GM06990 (cell line): ENCODE measurements at places on chromosomes 16 and 17.
A peak's percentile ranks its signal among the peaks of the same experiment; 100 is the strongest.

GRCh38 chr16:86294535-86295196, 215.7 kb upstream of the FOXF1 start:
- DNase-seq, result no peak

- no peak for DNase-seq
These were observed 6.4 kb downstream of the CBLN1 start for GRCh38 chr16:49275050-49275730.

- no peak for DNase-seq
These were observed 324.1 kb upstream of the GOT2 start for GRCh38 chr16:59058250-59058649.

- DNase-seq, result no peak
These were observed 17.0 kb upstream of the DNASE1 start for GRCh38 chr16:3637371-3637923.

- no peak for DNase-seq
These were observed 432.7 kb upstream of the ASIC2 start for GRCh38 chr17:33725675-33726271.

- DNase-seq, result no peak
These were observed 322.4 kb downstream of the CBLN1 start for GRCh38 chr16:48959204-48959603.

GRCh38 chr17:49787884-49788477, 500 bp upstream of the KAT7 start:
- no peak for DNase-seq

DNA sequence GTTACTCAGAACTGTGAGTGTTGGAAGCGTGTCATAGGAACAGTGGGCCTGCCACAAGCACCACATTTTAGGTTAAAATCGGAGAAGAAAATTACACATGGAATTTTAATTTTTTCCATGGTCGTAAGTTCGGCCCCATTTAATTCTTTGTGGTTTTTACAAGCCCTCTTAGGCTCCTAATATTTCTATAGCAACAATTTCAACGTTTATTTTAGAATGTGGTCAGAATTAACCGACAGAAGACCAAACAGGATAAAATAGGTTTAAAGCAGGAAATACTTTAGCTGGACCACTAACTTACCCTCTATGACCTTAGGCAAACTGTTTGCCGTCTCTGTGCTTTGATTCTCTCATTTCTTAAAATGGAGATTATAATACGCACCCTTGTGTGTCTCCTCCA, 69.9 kb downstream of the FTO start:
- DNase-seq, result no peak

DNA sequence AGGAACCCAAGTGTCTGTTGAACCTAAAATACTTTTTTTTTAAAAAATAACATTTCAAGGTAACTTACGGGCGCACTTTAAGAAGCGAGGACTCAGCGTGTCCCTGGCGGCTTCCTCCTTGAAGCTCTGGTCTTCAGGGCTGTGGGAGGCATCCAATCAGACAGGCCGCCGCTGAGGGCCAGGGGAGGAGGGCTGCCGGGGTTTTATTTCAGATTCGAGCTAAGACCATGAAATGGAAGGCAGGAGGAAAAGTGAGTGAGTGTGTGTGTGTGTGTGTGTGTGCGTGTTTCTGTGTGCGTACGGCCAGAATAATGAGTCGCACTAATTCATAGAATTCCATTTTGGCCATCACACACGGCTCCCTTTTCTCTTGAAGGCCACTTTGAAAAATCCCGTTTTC, 41.1 kb downstream of the C16orf78 start:
- DNase-seq, result no peak

- DNase-seq, result peak; percentile 40
These were observed 151.9 kb downstream of the MSI2 start for GRCh38 chr17:57408071-57408811.

DNA sequence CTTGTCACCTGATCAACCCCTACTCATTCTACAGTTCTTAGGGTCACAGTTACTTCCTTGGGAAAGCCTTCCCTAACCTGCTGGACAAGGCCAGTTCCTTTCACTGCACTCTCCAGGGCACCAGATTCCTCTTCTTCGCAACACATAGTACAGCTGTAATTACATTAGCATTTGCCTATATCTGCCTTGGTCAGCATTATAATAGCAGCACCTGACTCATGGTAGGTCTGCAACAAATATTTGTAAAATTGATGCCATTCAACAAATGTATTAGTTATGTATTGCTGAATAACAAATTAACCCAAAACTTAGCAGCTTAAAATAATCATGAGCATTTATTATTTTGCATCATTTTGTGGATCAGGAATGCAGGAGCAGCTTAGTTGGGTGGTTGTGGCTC, 193.0 kb downstream of the IRX5 start:
- no peak for DNase-seq

- DNase-seq, result no peak
These were observed 141.6 kb downstream of the PRKCA start for GRCh38 chr17:66444031-66444430.

- no peak for DNase-seq
These were observed 56.0 kb downstream of the CYB561 start for GRCh38 chr17:63390090-63390489.

GRCh38 chr17:69796078-69796477, 278.9 kb upstream of the KCNJ16 start:
- DNase-seq, result no peak

- no peak for DNase-seq
These were observed 20.4 kb downstream of the BEAN1 start for GRCh38 chr16:66447491-66447890.

GRCh38 chr16:6377956-6378355, 954.7 kb upstream of the RBFOX1 start:
- DNase-seq, result no peak

DNA sequence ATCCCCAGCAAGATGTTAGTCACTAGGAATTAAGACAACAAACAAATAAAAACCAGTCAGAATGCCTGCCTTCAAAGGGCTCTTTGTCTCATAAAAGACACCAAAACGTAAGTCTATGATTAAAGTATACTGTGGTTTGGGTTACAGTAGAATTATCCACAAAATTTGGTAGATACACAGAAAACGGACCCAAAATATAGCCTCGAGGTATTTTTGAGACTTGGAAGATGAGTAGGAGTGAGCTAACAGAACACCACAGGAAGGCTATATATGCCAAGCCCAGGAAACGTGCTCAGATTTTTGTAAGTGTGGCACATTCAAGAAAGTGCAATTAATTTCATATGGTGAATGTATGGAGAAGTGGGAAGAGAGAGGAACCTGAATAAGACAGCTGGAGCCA, 831.4 kb downstream of the CDH11 start:
- no peak for DNase-seq

GRCh38 chr16:70780546-70780945, 20.4 kb downstream of the VAC14 start:
- DNase-seq, result no peak

DNA sequence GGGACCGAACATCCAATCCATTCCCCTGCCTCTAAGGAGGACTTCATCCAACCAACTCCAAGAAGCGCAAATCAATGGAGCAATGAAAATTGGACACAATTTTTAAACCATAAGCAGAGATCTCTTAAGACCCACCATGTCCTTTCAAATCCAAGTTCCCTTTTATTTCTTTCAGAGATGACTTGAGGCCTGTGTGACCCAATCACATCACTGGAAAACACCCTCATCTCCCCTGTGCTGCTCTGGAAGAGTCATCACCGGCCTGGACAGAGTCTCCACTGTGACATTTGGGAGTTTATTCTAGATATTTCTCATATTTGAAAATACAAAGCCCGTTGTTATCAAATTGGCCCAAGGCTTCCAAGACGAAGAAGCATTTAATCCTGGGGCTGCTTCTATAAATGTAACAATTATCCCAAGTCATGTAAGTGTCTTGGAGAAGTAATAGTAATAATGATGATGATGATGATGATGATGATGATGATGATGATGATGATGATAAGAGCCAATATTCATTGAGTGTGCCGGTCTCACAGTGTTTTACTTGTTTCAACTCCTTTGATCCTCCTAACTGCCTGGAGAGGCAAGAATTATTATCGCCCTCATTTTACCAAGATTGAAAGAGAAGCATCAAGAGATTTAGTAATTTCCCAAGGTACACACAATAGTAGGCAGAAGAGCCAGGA, 72.1 kb downstream of the COPRS start:
- DNase-seq, result no peak

DNA sequence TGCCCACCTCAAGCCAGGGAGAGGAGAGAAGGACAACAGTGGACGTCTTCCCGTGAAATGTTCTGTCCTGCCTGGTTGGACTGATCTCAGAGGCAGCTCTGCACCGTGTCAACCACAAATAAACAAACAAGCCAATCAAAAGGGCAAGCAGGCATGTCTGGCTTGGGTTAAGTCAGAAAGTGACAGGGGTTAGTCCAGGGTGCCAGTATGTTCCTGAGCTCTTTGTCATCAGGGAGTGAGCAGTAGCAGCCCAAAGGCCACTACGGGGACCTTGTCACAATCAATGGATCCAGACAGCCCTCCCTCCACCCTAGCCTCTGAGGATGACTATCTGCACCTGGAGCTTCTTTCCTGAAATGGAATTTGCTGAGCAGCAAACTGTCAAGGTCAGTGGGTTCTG, 35.0 kb downstream of the CNGB1 start:
- no peak for DNase-seq

DNA sequence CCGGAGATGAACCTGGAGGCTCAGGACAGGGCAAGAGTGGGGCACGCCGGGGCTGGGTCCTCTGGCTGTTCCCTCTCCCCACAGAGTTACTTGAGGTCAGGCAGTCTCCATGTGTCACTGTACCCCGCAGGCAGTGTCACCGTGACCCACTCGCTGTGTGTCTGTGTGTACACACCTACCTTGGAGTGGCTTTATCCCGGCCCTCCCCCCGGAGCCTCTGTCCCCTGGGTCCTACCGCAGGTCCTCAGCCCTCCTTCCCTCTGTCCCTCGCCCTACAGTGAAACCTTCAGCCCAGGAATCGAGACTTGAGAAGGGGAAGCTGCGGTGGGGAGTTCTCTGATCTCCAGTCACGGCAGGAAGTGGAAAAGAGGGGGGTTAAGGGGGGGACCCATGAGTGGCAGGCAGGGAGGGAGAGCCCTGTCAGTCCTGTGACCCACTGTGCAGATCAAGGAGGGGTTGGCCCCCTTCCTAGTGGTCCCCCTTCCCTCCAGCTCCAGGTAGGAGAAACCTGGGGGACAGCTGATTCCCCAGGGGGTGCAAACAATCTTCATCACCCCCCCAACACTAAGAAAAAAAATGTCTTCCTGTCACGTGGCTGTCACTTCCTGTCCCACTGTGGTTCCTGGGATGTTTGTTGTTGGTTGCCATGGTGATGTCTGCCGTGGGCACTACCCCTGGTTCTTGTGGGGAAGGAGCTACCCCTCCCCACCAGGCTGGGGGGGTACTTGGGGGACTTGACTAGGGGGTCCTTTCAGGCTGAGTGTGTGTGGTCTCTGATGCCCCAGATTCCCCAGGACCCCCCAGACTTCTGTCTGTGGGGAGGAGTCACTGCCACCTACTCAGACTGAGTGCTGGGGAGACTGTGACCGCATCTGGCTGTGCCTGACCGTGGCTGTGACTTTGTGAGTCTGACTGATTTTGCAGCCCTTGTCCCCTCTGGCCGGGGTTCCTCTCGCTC, 13.7 kb downstream of the RARA start:
- peak; percentile 94 for DNase-seq

GRCh38 chr17:82772026-82772425, 20.2 kb downstream of the TBCD start:
- DNase-seq, result no peak

- DNase-seq, result no peak
These were observed 21.9 kb upstream of the CAPN15 start for GRCh38 chr16:505479-506245.

DNA sequence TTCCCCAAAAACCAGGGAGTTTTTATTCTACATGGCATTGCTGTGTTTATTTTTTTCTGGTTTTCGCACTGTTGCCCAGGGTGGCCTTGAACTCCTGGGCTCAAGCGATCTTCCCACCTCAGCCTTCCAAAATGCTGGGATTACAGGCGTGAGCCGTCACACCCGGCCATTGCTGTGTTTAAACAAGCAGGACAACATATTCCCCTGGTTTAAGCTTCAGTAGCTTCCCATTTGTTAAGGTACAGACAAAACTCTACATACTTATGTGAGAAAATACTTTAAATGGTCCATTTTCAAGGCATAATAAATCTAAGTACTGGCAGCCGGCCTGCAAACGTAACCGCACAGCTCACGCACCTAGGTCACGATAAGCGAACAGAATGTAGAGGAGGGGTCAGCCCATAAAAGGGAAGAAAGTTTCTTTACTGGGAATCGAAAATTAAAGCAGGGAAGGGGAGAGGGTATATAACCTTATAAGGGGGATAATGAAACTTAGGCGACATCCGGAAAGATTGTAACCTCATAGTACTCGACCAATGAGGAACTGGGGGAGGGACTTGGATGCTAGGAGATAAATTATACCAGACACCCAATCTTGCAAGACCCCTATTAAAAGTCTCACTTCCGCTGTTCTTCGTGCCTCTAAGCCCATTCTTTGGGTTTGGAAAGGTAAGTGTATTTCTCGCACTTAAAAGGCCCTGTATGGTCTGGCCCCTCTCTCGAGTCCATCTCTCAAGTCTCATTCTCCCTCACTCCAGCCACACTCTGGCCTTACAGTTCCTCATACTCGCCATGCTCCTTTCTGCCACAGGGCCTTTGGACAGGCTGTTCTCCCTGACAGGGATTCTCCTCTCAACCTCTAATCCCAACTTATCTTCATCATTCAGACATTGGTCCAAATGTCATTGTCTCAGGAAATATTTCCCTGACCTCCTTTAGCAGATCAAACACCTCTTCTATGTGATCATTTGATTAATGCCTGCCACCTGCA, 59.2 kb downstream of the TEX14 start:
- peak; percentile 13 for DNase-seq

GRCh38 chr16:648781-649589, at the start of gene WDR90:
Gene WDR90, plus strand, starts transcription at chr16:649365. Its CDS starts 52 bp downstream, at chr16:649417.
- peak; percentile 91 for DNase-seq

DNA sequence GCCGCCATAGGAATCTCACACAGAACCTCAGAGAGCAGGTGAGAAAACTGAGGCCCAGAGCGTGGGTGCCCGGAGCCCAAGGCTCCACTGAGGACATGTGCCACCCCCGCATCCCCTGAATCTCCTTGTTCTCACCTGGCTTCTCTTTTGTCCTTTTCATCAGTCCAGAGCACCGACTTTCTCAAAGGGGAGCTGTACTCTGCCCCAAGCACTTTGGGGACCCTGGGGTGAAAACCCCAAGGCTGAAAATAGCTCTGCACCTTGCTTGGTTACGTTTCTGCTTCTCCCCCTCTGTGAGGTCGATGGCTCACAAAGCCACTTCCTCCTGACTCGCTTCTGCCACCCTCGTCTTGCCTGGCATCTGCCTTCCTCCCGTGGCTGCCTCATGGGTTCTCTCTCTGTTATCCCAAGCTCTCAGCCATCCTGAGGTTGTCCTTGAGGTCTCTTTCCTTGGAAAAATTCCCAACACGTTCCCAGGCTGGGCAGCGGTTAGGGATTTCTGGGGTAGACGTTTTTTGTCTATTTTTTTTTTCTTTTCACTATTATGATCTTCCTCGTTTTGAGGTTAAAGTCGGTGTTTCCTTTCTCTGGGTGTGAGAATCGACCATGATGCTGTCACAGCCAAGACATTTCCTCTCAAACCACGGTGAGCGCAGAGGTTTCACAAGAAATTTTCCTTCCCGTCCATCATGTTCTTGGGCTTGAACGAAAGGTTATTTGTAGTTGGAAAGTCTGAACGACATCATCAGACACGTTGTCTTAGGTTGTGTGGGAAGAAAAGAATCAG, 37.2 kb downstream of the IRF8 start:
- peak; percentile 82 for DNase-seq

GRCh38 chr17:57400648-57401047, 144.3 kb downstream of the MSI2 start:
- DNase-seq, result no peak

GRCh38 chr17:28684963-28685362, 23.0 kb downstream of the SUPT6H start:
- DNase-seq, result no peak

GRCh38 chr16:81478876-81479511, 34.4 kb downstream of the CMIP start:
- peak; percentile 78 for DNase-seq
